ENCODE measurements at places on chromosomes 16 and 17.
A peak's percentile ranks its signal among the peaks of the same experiment; 100 is the strongest.

- DNase-seq, result no peak
Observed at GRCh38 chr17:41444186-41444585, 3.4 kb upstream of the KRT38 start.

GRCh38 chr17:35170968-35171771, 23.0 kb downstream of the SLC35G3 start:
- DNase-seq, result peak; percentile 40

GRCh38 chr17:75090871-75091854, 3.4 kb downstream of the SLC16A5 start:
- no peak for DNase-seq

DNA sequence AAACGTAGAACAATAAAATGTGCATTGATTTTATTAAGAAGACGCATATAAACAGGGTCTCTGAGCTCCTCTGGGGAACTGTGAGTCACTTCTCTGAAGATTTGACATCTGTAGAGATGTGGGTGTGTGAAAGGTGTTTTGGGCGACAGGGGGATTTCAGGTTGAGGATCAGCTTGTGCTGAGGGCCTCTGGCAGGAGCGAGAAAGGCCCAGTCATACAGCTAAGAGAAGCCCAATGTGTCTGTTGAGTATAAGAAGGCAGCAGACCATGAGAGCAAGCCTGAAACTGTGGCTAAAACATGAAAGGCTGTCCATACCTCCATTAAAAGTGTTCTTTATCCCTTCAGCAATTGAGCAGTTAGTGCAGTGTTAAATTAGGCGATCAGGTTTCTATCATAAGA, 406.5 kb upstream of the MON1B start:
- DNase-seq, result no peak
